ENCODE measurements at places on chromosomes 7 and 10.
A peak's percentile ranks its signal among the peaks of the same experiment; 100 is the strongest.

DNA sequence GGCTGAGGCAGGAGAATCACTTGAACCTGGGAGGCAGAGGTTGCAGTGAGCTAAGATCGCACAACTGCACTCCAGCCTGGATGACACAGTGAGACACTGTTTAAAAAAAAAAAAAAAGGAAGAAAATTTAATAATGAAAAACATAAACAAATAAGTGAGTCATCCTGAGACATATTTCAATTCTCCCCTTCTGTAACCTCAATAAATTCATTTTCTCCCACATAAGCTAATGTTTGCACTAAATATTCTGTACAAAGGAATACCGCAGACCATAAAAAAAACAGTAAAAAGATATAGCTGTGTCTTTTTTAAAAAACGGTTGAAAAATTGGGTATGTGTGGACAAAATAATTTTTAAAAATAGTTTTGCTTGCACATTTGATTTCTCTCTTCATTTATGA, 654.0 kb downstream of the KCNMA1 start:
- DNase-seq: no peak

GRCh38 chr7:73717991-73718405, 1.5 kb downstream of the STX1A start:
- peak; percentile 92 for DNase-seq

DNA sequence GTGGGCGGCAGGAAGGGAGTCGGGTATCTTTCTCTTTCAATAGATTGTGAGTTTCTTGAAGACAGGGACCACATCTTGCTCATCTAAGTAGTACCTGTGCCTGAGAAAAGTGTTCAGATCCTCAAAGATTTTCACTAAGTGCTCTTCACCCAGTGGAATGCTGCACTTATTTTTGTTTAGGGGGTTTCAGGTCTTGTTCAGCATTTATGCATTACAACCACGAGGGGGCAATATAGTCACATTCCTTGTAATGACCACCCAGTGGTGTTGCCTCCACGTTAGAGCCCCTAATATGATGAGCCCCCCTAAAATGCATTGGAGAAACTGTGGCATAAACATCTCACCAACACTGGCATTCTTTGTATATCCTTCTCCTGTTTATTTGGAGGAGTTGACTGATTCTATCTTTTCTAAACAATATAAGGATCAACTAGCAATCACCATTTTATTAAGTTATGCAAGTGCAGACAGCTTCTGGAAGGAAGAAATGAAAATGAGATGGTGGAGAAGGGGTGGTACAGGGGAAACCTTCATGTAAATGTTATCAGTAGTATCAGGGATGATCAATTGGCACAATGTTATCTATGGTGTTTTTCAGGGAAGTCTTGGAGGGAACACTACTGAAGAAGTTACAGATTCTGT, 3.1 kb upstream of the PAPSS2 start:
- DNase-seq: peak; percentile 60

DNA sequence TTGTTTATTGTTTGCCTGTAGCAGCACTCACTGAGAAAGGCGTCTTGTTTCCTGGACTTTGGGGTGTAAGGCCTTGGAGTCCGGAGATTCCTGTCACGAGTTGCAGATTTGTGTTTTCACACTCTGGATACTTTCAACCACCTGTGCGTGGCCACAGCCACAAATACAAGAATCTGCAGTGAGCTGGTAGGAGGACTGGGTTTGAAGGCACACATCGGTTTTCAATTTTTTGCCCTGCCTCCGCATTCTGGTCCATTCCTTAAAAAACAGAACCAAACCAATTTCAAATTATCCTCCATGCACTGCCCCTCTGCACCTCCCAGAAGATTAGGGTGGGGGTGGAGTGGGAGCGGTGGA, 619 bp downstream of the EXOC4 start:
- peak; percentile 17 for DNase-seq

- DNase-seq: no peak
Observed at GRCh38 chr7:153942036-153942435, 110.2 kb upstream of the DPP6 start.
